ENCODE measurements at places on chromosomes 7 and 10. TPM values are rescaled to one million over a fixed set of nuclear protein-coding genes. Genes with fewer than 3 reads are reported as not detected.

DNA sequence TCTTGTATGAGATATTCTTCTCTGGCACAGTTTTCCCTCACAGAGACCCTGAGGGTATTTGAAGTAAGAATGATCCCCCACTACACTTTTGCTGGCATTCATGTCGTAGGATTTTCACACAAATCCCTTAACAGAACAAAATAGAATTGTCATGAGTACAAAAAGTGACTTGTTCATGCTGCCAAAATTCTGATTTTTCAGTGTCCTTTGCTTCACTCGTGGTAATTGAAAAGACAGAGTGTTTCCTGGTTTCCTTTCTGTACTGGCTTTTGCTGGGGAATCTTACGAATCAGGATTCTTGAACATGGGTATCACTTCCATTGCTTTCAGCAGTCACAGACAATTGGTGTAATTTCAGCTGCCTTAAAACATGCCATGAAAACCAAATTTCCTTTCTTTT is 756.3 kb downstream of the REEP3 start:
- no peak for DNase-seq

The OR6B1 gene
- not detected for total RNA-seq

DNA sequence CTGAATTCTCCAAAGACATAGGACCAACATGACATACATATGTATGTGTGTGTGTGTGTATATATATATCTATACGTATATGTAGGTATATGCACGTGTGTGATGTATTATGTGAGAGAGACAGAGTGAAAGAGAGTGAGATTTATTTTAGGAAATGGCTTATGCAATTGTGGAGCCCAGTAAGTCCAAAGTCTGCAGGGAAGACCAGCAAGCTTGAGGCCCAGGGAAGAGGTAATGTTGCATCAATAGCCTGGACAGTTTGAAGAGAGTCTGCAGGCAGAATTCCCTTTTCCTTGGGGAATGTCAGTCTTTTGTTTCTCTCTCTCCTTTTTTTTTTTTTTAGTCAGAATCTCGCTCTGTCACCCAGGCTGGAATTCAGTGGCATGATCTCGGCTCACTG is 33.0 kb upstream of the CARD11 start:
- DNase-seq: no peak

DNA sequence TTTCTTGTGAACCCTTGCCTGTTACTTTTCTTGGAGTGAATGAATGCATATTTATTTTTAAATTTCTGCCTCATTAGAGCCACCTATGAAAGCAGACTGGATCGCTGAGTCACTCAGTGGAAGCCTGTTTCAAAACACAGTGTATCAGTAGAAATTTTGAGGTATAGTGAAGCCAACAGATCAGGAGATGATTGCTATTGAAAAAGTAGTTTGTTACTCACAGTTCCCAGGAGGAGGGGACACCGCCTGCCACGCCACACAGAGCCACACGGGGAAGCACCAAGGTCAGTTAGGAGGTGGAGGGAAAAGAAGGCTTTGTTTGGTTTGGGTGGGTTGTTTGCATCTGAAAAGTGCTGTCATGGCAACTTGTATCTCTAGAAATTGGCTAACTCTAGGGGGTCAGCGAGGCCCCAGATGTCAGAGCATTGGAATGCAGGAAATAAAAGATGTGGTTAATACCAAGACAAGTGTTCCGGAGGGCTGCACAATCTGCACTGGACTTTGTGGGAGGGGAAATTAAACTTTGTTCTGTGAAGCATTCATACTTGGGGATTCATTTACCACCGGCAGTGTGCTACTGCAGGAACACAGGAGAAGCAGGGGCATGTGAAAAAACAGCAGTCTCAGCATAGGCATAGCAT is 106.4 kb upstream of the SDK1 start:
- DNase-seq: no peak

DNA sequence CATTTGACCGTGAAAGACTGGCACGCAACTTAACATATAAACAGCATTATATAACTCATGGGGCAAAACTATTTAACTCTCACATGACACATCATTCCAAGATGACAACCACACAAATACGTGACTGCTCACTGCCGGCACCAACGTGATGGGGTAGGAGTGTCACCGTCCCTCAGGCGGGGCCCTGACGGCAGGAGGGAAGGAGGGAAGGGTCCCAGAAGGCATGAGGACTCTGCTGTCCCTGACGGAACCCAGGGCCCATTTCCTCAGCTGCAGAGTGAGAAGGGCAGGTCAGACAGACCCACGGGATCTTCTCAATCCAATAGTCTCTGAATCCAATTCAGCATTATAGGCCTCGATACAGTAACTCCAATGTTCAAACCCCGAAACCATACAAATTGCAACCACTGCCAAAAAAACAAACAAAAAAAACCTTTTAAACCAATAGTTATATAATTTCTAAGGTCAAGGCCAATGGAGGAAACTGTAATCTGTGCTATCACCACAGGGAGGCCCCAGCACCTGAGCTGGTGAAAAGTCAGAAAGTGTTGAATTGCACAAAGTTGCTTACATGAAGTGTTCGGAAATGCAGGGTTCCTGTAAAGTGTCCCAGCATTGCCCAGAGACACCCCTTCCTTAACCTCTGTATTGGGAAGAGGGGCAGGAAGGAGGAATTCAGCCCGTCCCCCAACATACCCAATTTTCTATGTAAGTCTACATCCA is 137.4 kb downstream of the TNS3 start:
- DNase-seq: no peak

The LIPN gene
- total RNA-seq: not detected

- DNase-seq: peak; percentile 24
Measured at GRCh38 chr7:155984028-155984580, 171.8 kb upstream of the SHH start.

The EBF3 gene
- total RNA-seq: 1.9 TPM

DNA sequence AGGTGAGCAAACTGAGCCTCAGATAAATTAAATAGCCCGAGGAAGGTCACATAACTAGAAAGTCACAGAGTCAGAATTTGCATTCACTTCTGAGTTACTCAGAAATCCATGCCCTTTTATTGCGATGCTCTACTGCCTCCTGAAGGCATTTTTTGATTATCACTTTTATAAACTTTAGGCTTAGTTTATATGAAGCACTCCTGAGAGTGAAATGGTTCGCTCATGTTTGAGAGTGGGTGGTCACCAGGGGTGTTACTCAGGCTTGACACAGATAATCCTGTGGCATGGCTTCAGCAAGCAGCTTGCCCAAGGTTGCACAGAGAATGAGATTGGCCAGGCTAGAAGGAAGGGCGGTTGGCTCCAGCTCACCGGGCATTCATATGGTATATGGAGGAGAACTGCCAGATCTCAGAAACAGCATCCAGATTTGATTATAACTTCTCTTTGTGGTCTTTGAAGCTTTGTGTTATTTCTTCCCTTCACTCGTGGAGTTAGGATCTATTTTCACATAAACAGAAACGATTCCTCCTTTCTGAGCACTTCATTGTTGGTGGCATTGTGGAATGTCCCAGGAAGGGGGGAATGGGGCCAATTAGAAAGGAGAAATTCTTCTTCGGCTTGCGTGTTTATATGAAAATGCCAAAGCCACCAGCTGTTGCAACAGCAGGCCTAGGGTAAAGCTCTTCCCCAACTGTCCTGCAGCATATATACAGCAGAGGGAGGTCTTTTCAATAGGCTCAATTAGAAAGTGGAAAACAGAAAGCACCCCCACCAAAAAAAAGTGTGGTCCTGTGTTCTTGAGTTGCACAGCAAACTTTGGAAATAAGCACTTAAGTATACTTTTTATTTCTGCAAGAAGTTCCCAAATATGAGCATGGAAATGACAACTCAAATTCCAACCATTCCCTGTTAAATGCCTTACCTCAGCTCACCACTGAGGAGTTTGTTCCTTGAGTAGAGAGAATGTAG is 628.8 kb downstream of the SUGCT start:
- DNase-seq: no peak

DNA sequence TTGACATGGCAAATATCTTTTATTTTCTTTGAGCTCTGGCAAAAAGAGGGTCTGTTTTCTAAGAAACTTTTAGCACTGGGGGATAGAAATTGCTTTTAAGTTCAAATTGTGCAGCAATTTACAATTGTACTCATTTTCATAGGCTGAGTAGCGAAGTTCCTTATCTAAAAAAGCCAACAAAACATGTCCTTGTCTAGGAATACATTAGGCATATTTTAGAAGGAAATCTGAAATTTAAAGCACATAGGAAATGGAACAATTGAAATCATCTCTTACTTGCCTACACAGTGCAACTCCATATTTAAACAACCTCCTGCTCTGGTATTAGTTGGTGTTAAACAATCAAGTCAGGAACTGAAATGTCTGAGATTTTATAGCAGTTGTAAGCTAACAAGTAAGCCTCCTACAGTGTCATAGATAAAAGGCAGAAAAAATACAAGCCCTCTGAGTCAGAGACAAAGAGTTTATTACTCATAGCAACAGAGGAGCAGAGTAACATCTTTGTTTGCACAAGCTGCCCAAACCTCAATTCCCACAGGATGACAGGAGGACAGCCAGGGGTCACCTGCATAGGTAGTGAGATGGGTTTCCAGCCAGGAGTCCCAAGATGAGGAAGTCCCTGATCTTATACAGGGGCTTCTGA is 280.2 kb upstream of the HGF start:
- DNase-seq: no peak

The AGR2 gene
- total RNA-seq: 282 TPM

The COL13A1 gene
- not detected for total RNA-seq

The ZNF239 gene
- 3.2 TPM for total RNA-seq

The VPS26A gene
- total RNA-seq: 71.0 TPM
